LHCN-M2 (cell line): ENCODE measurements at places on chromosomes 2 and 18. TPM values are rescaled to one million over a fixed set of nuclear protein-coding genes. Genes with fewer than 3 reads are reported as not detected.

The HTR2B gene
- total RNA-seq: 0.13 and 0.52 TPM in 2 replicates

The SERPINB4 gene
- total RNA-seq: not detected in 2 replicates

The SLC9A4 gene
- total RNA-seq: 0.06 TPM in 2 replicates

DNA sequence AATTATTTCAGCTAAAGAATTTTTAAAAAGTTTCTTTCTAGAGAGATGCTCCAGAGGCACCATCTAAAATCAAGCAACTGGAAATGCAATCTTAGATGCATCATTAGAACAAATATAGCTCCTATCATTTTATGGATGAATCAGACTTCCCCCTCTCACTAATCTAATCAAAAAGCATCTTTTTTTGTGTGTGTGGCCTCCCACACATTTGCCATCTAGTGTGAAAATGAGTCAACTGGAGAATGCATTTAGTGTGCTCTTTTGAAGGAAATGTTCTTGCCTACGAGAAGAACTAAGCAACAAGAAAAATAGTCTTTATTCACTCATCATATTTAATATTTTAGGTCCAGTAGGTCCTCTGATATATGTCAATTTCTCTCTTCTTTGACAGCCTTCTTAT is 39.5 kb upstream of the FIGN start:
- peak; percentile 44 for DNase-seq

DNA sequence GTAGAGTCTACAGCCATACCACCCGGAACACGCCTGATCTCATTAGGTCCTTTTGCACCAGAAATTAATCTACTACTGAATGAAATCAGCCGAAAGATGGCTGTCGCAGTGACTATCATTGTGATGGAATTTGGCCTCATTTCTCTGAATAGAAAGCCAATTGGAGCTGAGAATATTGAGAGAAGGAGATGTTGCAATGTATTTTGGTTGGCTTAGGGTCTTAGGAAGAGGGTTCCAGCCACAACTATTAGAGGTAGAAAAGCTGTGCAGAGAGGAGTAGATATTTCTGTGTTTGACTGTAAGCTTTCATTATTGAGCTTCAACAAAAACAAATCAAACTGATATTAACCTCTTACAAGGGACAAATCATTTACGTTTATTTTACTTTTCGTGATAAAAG is 98.1 kb downstream of the THSD7B start:
- DNase-seq: no peak

The MALL gene
- 0.19 TPM in 1 of 2 replicates, not detected in the other for total RNA-seq

The PROKR1 gene
- total RNA-seq: not detected in 2 replicates

The REG1A gene
- not detected in 2 replicates for total RNA-seq

GRCh38 chr2:66790651-66791181 is 355.8 kb downstream of the MEIS1 start:
- DNase-seq: peak; percentile 38

DNA sequence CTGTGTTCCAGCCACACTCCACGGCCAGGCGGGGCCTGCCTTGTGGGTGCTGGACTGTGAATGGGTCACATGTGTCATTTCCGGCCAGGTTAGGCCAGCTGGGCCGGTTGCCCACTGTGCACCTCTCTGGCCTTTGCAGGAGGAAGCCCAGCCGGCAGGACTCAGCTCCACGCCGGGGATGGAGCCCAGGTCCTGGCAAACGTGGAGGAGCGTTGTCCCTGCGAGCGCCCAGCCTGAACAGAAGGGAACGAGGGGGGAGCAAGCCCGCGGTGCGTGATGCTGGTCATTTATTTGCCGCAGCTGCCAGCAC is 152.9 kb downstream of the PXDN start:
- DNase-seq: no peak

- no peak for DNase-seq
These were observed 145.5 kb downstream of the ZNF236 start for GRCh38 chr18:76967721-76968472.

- DNase-seq: peak; percentile 45
These were observed 10.6 kb downstream of the PTPRM start for GRCh38 chr18:7577706-7578105.

DNA sequence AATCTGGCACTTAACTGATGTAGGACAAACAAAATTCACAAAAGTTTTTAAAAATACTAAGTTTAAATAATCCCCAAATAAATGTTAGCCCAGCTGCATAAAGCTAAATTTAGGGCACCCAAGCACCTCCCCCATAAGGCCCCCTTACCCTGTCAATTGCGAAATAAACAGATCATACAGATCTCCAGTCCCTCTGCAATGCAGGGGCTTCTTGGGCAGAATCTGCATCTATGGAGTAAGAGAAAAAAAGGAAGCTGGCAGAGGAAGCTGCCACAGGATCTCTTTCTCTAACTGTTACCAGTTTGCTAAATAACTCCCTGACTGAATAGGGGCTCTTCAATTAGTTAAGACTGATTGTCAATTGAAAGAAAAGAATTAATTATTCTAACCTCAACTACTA is 117.7 kb downstream of the MEMO1 start:
- no peak for DNase-seq

- DNase-seq: peak; percentile 74
These were observed 45.2 kb upstream of the ST3GAL5 start for GRCh38 chr2:85933753-85934594.

DNA sequence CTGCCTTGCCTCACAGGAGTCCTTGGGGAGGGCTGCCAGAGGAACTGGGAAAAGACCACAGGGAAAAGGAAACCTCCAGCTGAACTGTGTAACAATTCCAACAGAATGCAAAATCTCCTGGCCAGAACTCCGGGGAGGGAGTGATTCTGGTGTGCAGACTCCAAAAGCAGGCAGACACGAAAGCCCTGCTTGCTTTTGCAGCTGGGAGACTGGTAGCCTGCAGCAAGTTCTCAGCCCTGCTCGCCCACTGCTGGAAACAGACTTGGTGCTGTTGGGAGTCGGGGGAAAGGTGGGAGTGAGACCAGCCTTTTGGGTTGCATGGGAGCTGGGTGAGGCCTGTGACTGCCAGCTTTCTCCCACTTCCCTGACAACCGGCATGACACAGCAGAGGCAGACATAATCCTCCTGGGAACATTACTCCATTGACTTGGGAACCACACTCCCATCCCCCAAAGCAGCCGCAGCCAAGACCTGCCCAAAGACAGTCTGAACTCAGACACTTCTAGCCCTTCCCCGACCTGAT is 26.0 kb upstream of the NMI start:
- peak; percentile 56 for DNase-seq

DNA sequence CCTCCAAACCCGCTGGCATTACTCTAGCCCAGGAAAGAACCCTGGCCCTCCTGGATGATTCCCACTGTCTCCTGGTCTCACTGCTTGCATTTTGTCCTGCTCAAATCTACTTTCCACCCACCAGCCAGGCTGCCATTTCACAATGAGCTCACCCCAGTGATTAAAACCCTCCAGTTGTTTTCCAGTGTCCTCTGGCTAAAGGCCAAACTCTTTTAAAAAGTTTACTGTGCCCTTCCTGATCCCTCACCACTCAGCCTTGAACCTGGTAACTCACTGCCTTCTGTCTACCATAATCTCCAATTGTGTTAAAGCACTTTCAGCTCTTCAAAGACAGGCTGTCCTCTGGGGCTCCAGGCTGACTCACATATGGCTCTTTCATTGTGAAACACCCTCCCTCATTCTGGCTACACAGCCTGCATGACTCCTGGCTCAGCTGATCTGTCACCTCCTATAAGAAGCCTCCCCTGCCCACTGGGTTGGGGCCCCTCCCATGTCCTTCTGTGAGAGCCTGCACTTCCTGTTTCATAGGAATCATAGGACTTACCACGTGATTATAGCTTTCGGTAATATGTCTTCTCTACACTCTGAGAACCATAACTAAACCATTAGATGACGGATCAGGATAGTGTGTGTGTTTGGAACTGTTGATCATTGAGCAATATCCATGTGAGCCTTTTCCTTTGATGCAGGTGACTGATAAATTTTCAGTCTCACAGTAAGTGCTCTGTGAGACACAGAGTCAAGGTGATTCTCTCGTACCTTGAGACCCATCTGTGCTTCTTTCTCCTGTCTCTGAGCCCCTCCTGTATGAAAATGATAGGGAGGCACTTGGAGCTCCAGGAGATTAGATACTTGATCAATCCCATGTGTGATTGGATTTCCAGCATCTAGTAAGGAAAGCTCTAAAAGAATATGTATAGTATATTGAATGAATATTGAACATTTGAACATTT is 590.8 kb upstream of the ID2 start:
- DNase-seq: peak; percentile 97

The PSMD1 gene
- total RNA-seq: 142 and 172 TPM in 2 replicates

DNA sequence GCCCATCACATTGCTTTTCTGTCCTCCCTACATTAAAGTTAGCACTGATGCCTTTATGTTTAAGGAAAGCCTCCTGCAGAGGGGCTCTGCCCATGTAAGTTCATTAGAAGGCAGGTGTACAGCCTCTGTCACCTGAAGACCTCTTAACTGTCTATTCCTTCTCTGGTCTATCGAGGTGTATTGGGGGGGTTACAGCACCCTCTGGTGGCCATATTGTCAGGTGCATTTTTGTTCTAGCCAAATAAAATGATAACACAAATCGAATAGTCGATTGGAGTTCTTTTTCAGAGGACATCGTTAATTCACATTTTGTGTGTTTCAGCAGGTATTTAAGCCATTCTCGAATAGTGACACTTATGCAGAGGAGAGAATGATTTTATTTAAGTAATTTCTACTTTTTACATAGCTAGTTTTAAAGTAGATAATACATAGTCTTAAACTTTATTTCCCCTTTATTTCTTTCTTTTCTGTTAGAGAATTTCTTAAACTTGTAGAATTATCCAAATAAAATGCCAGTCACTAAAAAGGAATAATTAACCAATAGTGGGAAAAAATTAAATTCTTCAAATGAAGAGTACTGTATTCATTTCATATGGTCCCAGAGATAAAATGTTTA is 136.8 kb downstream of the NEDD4L start:
- DNase-seq: peak; percentile 43

The MOCOS gene
- total RNA-seq: 4.2 and 5.7 TPM in 2 replicates

- no peak for DNase-seq
These were observed 31.7 kb downstream of the HRH4 start for GRCh38 chr18:24491927-24492834.

The WNT10A gene
- 0.06 TPM in 1 of 2 replicates, not detected in the other for total RNA-seq

GRCh38 chr18:9648431-9649163 is 34.2 kb upstream of the PPP4R1 start:
- no peak for DNase-seq

The IL1RL2 gene
- total RNA-seq: 0.57 and 1.2 TPM in 2 replicates

DNA sequence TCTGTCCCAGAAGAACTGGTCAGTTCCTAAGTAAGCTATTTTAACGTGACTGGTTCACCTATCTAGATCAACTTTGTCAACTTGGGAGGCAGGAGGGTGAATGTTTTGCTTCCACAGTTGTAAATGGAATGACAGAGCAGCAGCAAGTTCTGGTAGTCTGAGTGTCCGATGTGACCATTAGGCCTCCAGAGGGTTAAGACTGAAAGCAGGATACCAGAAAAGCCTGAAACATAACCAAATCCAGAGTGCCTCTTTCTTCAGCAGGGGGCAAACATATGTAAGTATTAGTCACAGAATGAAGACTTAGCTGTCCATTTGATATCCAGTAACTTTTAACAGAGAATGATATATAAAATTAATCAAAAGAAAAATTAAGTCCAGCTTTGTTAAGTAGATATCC is 9.2 kb downstream of the HOXD3 start:
- DNase-seq: no peak

The TBR1 gene
- not detected in 2 replicates for total RNA-seq

- DNase-seq: no peak
These were observed 127.2 kb downstream of the SH3BP4 start for GRCh38 chr2:235078914-235079472.

The IL1F10 gene
- not detected in 2 replicates for total RNA-seq

DNA sequence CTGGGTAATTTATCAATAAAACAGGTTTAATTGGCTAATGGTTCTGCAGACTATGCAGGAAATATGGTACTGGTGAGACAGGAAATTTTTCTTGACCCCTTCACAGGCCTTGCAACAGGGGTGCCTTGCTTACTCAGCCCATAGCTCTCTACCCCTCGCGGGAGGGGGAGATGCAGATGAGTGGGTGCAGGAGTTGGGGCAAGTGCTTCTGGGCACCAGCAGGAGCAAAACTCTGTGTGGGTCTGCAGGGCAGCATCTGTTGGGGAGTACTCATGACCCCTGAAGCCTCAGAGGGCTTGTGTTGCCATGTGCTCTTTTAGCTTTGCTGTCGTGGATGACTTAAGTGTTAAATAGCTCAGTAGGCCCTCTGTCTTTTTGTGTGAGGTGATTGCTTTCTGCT is 48.6 kb downstream of the GULP1 start:
- DNase-seq: no peak

GRCh38 chr2:3114406-3115185 is 263.0 kb downstream of the EIPR1 start:
- DNase-seq: no peak

DNA sequence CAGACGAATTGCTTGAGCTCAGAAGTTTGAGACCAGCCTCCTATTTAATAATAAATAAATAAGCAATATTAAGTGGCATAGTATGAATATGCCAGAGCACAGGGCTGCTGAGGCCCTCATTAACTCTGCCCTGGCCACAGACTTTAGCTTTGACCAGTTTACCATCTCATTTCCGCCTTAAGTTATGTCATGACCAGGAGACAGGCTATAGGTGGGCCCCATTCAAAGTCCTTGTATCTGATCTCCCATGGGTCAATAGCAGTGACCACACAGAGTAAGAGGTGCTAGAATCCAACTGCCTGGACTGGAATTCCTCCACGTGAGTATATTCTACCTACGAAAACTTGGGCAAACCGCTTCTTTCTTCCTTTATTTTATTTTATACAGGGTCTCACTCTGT is 13.4 kb upstream of the ASXL2 start:
- no peak for DNase-seq

GRCh38 chr2:218026244-218026643 is 23.4 kb upstream of the TNS1 start:
- no peak for DNase-seq

- peak; percentile 62 for DNase-seq
These were observed 89.1 kb upstream of the KLF7 start for GRCh38 chr2:207254591-207255464.

DNA sequence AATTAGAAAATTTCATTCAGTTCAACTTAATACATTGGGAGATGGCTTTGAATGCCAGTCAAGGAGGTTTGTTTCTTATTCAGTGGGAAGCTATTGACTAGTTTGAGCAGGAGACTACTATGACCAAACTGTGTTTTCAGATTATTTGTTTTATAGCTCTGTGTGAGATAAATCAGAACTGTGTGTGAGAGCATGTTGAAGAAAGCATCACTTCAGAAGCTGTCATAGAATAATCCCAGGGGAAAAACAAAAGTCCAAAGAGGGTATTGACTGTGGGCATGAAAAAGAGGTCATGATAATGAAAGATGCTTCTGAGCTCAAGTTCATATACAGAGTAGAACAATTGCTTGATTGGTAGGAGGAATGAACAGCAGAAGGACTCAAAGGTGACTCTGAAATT is 160.6 kb downstream of the MAP2 start:
- DNase-seq: no peak

The SERPINB5 gene
- not detected in 2 replicates for total RNA-seq

GRCh38 chr2:38033646-38034045 is 42.3 kb downstream of the CYP1B1 start:
- no peak for DNase-seq

- no peak for DNase-seq
These were observed 533.2 kb upstream of the TNP1 start for GRCh38 chr2:217392930-217393584.

GRCh38 chr2:144339048-144339447 is 180.9 kb downstream of the ZEB2 start:
- DNase-seq: no peak
